Stimulated activated naive CD4-positive, alpha-beta T cell treated with Interleukin-2 at 50 U/mL for 16 hours (primary cell): ENCODE measurements at places on chromosomes 12 and 14.
A peak's percentile ranks its signal among the peaks of the same experiment; 100 is the strongest.

GRCh38 chr12:133192847-133193246 lies 11.6 kb downstream of the ZNF268 start:
- no peak for DNase-seq

- no peak for DNase-seq
These were observed 161.4 kb downstream of the TTC7B start for GRCh38 chr14:90654831-90655276.

GRCh38 chr12:1216560-1216959 lies 225.5 kb downstream of the ERC1 start:
- no peak for DNase-seq

DNA sequence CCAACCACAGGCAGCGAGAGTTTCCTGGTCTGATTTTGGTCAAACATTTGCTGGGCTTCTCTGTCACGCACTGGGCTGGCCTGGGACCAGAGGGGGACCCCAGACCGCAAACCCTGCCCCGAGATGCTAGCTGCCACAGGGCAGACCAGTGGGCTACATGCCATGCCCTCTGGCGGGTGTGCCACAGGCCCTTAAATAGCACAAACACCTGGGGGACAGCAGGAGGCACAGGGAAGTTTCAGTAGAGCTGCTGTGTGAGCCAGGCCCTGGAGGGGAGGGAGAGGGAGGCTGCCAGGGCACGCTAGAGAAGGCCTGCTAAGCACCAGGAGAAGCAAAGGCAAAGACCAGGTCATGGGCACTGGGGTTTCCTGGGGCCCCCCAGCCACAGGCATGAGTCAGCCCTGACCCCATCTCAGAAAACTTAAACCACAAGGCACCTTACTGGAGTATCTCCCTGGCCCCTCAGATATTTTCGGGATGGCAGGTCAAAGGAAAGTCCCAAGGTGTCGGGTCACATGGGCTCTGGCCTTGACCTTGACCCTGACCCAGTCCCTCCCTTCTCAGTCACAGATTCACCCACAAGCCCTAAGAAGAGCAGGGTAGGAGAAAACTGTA lies 29.2 kb downstream of the ITPK1 start:
- DNase-seq, result no peak

DNA sequence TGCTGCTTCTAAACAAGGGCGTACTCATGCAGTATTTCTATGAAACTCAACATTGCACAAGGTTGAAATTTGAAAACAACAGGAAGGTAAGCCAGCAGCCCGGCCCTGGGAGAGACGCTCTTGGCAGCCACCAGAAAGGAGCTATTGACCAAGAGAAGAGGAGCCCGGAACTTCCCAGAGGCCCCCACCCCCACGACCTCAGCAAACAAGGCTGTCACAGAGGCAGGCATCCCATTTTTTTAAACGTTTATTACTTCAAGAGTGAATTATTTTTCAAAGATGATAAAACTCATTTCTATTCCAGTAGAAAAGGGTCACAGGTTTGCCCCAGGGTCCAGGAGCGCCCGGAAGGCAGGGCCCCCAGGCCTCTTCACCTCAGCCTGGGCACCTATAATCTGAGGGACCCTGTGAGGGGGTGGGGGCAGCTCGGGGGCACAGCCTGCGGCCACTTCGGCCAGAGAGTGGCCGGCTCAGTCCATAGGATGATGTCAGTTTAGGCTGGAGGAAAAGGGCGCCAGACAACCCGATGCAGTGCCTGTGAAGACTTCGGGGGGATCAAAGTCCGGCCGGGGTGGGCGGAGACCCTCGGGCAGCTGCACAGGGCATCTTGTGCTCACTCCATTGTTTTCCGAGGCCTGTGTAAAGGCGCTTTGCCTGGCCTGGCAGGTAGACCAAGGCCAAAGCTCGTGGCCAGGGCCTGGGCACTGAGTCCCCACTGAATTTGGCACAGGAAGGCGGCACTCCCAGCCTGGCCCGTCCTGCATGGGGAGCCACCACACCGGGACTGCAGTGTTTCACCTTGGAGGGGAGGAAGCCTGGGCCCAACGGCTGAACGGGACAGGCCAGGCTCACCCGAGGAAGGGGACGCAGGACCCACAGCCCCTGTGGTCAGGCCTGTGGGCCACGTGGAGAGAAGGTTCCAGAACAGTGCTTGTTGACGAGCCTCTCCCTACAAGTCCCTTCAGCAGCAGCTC lies 86.0 kb downstream of the SCARB1 start:
- DNase-seq, result no peak

DNA sequence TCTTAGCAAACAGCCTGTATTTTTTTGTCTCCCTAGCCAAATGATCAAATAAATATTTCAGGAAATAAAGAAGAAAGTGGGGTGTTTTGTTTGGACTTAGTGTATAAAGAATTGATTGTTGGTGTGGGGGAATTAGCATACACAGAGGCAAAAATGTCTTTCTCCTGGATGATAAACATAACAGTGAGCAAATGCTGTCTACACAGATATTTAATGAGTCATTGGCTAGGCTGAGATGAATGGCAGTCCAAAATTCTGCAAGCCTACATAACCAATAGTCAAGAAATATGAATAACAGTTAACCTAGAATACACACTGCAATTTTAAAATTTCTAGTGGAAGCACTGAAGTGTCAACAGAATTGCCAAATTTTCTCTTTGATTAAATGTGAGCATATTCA lies 35.8 kb downstream of the MYF5 start:
- DNase-seq, result no peak

- DNase-seq, result no peak
These were observed 4.3 kb downstream of the TEDC1 start for GRCh38 chr14:105495101-105495989.

DNA sequence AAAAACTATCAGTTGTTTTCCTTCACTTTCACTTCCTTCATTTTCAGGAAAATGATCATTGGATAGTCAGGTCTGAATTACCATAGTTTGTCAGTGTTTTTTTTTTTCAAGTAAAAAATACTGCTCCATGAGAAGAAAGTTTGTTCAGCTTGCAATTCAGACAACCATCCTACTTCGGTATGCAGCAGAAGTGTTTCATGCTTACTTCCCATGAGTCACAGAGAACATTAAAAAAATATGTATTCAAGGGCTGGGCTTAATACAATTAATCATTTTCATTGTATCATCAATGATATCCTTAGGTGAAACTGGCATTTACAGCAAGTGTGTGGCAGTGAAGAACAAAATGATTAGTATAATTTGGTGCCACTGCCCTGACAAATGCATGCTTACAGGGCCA lies 21.6 kb downstream of the PYM1 start:
- DNase-seq, result no peak

- DNase-seq, result no peak
These were observed 6.2 kb upstream of the KRT86 start for GRCh38 chr12:52268212-52268611.

DNA sequence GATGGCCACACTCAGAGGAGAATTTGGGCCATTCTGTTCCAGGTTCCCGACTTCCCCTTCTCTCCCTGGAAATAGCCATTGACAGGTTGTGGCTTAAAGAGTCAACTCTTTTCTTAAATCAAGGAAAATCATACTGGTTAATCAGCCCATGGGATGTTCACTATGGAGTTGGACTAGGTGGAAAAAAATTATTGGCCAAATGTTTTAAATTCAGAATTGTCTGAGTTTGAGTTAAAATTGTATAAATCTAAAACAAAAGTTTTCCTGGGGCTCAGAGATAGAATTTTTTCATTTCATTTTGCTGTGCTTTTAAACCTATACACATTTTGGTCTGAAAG lies 6.5 kb downstream of the ESRRB start:
- DNase-seq, result no peak

- DNase-seq, result no peak
These were observed 70.0 kb upstream of the DICER1 start for GRCh38 chr14:95227279-95227860.

- DNase-seq, result no peak
These were observed 29.4 kb downstream of the NPC2 start for GRCh38 chr14:74463697-74464096.

GRCh38 chr14:23301969-23302289 lies 730 bp downstream of the PPP1R3E start:
- no peak for DNase-seq

DNA sequence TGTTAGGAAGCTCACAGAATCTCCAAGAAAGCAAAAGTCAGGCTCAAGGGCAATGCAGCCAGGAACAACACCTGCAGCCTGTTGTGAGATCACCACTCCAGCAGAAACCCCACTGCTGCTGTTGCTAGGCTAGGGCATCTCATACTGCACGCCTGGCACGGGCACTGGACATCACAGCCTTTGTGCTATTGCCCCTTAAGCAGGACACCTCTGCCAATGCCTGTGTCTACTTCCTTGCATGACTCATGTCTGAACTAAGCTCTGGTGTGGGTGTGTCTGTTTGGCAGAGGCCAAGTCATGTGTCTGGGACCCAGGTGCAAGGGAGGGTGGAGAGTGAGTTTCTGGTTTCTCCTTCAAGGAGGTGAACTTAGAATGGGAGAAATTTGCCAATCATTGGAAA lies 10.0 kb upstream of the DDX47 start:
- DNase-seq, result peak; percentile 35

GRCh38 chr12:29167445-29167844 lies 18.4 kb downstream of the FAR2 start:
- DNase-seq, result no peak

- DNase-seq, result no peak
These were observed 276.9 kb downstream of the NOVA1 start for GRCh38 chr14:26320886-26321285.

- DNase-seq, result no peak
These were observed 479.4 kb upstream of the NOVA1 start for GRCh38 chr14:27077214-27077613.

GRCh38 chr12:9039397-9039977 lies 50.1 kb downstream of the KLRG1 start:
- no peak for DNase-seq

GRCh38 chr12:252636-253035 lies 10.0 kb downstream of the SLC6A13 start:
- DNase-seq, result no peak

GRCh38 chr12:58727521-58727920 lies 192.8 kb downstream of the LRIG3 start:
- DNase-seq, result no peak

- DNase-seq, result no peak
These were observed 192.3 kb downstream of the ANO6 start for GRCh38 chr12:45407981-45408728.

GRCh38 chr12:49934505-49934904 lies 16.0 kb upstream of the AQP2 start:
- no peak for DNase-seq

GRCh38 chr14:24513009-24513408 lies 4.9 kb upstream of the CMA1 start:
- no peak for DNase-seq

GRCh38 chr14:44446965-44447364 lies 60.1 kb downstream of the FSCB start:
- no peak for DNase-seq

DNA sequence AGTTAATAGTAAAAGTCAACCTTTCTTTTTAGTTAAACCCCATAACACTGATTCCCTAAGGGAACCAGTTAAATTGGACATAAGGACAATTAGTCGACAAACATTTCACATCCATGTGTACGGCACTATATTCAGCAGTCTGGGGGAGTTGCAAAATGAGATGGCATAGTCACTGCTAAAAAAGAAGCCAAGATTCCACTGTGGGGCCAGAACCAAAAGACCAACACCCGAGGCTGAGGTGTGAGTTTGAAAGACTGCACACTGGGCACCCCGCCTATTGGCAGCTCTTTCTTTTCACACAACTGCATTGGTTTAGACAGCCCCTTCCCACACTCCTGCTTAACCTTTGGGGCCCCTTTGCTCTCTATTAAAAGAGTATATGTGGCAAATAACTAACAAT lies 16.7 kb downstream of the SETD3 start:
- no peak for DNase-seq

- DNase-seq, result no peak
These were observed 14.5 kb downstream of the IFNG-AS1 start for GRCh38 chr12:68003777-68004176.

DNA sequence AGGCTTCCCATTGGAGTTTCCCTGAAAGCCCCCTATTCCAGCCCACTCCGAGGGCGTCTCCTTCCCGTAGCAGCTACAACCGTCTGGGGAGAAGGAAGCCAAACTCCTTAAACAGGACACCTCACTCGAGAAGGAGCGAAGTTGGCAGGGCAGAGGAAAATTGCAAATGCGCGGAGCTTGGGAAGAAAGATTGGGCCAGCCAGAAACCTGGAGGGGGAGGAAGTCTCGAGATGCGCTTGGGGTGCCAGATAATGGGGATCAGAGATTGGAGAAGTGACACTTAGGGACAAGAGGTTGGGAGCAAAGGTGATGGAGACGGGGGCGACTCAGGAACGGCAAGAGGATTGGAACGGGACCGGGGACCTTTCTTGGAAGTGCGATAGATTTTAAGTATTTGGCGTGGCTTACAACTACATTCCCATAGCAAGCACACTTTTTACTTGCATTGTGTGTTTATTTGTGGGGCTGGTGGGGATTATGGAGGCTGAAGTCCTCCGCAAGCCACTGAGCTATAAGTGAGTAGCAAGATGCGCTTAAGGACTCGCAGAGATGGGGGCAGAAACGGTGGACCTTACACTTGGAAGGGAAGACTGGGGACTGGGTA lies 926 bp downstream of the HRK start:
- DNase-seq, result no peak

DNA sequence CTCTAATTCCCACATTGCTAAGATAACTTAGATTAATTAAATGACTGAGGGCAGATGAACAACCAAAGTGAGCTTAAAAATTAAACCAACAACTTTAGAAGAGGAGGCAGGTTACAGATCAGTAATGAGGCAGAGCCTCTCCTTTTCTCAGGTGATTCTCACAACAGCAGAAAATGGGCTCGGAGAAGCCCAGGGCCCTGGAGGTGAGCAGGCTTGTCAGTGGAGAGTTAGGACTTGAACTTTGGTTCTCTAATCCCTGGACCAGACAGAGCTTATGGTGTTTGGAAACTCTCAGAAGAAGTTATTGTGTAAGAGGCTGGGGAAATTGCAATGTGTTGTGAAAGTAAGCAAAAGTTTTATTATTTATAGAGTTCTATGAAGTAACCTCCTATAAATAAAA lies 2.8 kb downstream of the TRHDE start:
- DNase-seq, result no peak

- no peak for DNase-seq
These were observed 18.0 kb downstream of the DEPDC4 start for GRCh38 chr12:100248886-100249285.

- no peak for DNase-seq
These were observed 6.5 kb downstream of the CLMN start for GRCh38 chr14:95313190-95313589.

DNA sequence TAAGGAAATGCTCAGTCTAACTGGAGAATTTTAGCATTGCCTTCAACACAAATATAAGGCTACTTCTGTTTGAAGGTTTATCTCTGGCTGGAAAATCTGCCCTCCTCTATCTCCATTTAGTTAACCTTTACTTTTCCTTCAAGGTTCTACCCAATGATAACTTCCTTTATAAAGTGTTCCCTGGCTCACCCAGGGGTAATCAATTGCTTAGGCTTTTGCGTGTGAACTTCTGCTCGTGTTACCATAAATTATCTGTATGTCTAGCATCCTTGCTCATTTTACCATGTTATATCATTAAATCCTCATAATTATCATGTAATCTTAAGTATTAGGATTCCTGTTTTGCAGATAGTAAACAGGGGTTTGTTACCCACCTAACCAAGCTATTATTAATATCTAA lies 114.3 kb upstream of the FGD4 start:
- DNase-seq, result no peak
